Liver (tissue), 10 donors: ENCODE measurements at places on chromosomes 4 and X.

DNA sequence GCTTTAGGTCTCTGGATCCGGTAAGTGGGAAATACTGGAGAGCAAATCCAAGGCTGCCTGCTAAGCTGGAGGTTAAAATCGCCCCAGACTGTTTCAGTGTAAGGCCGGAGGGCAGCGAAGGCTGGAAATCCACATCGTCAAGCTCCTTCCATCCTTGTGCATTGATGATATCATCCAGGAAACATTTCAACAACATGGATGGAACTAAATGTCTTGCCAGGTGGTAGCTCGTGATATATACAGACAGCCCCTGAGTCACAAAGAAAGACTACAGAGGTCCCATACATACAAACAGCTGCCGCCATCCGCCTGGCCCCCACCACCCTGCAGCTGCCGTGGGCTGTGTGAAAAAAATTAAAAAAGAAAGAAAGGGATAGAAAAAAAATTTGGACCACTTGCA lies 148.9 kb upstream of the RBPJ start:
- DNase-seq, result no peak

DNA sequence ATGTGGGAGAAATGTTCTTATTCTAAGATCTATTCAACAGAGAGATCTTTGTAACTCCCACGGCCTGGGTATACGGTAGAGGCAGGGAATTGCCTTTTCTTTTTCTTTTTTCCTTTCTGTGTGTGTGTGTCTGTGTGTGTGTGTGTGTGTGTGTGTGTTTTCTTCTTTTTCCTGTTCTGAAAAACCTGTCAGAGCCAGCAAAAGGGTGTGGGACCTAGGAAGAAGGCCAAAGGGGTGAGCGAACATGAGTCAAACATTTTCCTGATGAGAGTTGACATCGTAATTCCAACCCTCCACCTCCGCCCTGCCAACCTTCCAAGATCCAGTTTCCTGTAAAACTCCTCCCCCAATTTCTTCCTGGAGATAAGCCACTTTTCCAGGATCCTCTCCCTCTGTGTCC lies 2.8 kb upstream of the CHIC2 start:
- no peak for DNase-seq

DNA sequence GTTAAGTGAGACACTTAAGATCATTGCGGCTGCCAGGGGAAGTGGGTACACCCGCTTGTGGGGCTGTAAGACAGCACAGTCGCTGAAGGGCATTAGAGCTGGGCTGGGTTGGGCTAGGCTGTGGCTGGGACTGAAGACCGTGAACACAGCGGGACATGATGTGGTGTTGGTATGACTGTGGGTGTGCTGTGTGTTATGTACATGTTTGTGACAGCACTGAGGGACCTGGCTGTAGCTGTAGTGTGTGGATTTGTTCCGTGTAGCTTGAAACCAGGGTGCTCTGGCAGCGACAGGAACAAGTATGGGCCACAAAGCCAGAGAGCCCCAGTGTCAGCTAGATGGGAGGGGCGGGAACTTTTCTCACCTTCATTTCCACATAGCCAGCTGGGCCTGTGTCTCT lies 82.1 kb downstream of the NHSL2 start:
- no peak for DNase-seq

- DNase-seq, result no peak
These were observed 313.7 kb upstream of the SMIM31 start for GRCh38 chr4:164440199-164440598.

DNA sequence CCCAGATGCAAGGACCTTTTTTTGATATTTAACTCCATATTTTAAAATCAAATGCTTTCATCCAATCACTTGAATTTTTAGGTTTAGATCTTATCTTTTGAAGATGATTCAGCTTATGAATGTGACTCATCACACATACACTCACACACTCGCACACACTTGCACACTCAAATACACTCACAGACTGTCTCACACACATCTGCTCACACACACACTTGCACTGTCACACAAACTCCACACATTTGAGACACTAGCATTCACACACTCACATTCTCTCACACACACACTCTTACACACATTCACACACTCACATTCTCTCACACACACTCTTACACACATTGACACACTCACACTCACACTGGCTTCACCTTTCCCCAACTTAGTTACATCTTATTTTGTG lies 37.8 kb downstream of the MAGEA1 start:
- DNase-seq, result no peak

- no peak for DNase-seq
These were observed 4.4 kb downstream of the MXD4 start for GRCh38 chr4:2257361-2258081.

- no peak for DNase-seq
These were observed 226.3 kb downstream of the RCHY1 start for GRCh38 chr4:75287738-75288517.
